Activated CD8-positive, alpha-beta T cell treated with anti-CD3 and anti-CD28 coated beads for 36 hours (primary cell): ENCODE measurements at places on chromosomes 5 and 9. TPM values are rescaled to one million over a fixed set of nuclear protein-coding genes. Genes with fewer than 3 reads are reported as not detected.

Gene PCDHGA1
- 0.07 TPM for total RNA-seq

GRCh38 chr5:35383041-35383440 is 152.8 kb upstream of the PRLR start:
- no peak for DNase-seq
- H3K27ac ChIP-seq = no peak overlapping the region
- H3K4me3 ChIP-seq = no peak overlapping the region
- no peaks in the 10 kb centered on the region for H3K4me1 ChIP-seq
- peaks cover 11% of the 10 kb centered on the region for H3K27me3 ChIP-seq
- no peaks in the 10 kb centered on the region for H3K36me3 ChIP-seq

GRCh38 chr5:880816-881550 is 11.6 kb downstream of the BRD9 start:
- H3K4me3 ChIP-seq = no peak overlapping the region
- no peak overlapping the region for H3K27ac ChIP-seq
- H3K36me3 ChIP-seq = peaks cover 64% of the 10 kb centered on the region
- peaks cover 16% of the 10 kb centered on the region for H3K4me1 ChIP-seq
- no peak for DNase-seq
- H3K27me3 ChIP-seq = no peaks in the 10 kb centered on the region

GRCh38 chr5:82911910-82912309 is 165.3 kb downstream of the TMEM167A start:
- H3K36me3 ChIP-seq = peaks cover 3% of the 10 kb centered on the region
- no peak overlapping the region for H3K27ac ChIP-seq
- H3K27me3 ChIP-seq = peaks cover 9% of the 10 kb centered on the region
- H3K4me1 ChIP-seq = peaks cover 7% of the 10 kb centered on the region
- no peak overlapping the region for H3K4me3 ChIP-seq

GRCh38 chr9:134396825-134397224 is 70.6 kb downstream of the RXRA start:
- peaks cover 15% of the 10 kb centered on the region for H3K36me3 ChIP-seq
- H3K4me1 ChIP-seq = peaks cover 50% of the 10 kb centered on the region
- no peaks in the 10 kb centered on the region for H3K27me3 ChIP-seq
